ENCODE measurements at places on chromosomes 7 and 10.

DNA sequence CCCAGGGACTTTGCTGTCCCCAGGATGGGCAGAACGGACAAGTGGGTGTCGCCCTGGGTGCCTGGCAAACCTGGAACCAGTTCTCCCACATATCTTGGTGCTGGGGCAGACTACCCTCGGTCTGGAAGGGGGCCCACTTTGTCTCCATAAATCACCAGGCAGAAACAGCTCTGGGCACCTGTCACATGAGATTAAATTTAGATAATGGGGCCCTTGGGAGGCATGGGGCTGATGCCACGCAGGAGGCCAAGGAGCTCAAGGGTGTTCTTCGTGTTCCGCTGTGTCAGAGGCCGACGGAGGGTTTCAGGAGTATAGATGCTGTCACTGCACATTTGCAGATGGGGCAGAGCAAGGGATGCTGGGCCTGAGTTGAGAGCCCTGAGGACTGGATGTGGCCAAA is 72.7 kb downstream of the TMEM130 start:
- DNase-seq = no peak

DNA sequence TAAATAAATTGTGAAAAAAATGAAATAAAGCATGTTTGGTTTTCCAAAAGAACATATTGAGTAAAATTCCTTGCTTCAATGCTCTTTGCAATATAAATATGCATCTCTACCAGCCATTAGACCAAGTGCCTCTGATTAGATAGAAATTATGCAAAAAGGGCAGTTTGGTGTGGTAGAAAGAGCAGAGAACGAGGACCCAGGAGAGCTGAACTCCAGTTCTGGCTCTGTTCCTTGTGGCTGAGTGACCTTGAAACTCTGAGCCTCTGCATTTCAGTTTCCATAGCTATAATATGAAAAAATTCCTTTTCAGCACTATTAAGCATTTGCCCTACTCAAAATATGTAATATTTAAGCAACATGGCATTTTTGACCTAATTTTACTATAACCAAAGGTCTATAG is 36.5 kb downstream of the COL1A2 start:
- no peak for DNase-seq

DNA sequence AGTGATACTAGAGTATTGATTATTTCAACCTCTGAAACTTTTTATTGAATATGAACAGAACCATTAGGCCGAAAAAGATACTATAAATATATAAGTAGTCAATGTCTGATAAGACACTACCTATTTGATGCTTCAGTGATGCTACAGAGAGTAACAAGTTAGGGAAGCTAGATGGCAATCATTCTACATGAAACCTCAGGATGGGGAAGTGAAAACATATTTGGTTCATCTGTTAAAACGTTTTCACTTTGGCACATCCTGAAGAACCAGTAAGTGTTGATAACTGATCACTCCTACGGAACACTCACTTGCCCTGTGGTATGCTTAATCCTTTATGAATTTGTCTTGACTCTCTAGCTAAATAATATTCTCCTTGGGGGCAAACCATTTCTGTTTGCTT is 1064.9 kb downstream of the NXPH1 start:
- no peak for DNase-seq

- DNase-seq = no peak
Observed at GRCh38 chr10:45505311-45505710, 131.3 kb downstream of the ALOX5 start.

GRCh38 chr10:86753638-86754434 is 2.6 kb upstream of the BMPR1A start:
- no peak for DNase-seq

- no peak for DNase-seq
Observed at GRCh38 chr7:12281038-12281437, 69.9 kb downstream of the TMEM106B start.

- no peak for DNase-seq
Observed at GRCh38 chr10:52609626-52610240, 162.9 kb downstream of the MBL2 start.

DNA sequence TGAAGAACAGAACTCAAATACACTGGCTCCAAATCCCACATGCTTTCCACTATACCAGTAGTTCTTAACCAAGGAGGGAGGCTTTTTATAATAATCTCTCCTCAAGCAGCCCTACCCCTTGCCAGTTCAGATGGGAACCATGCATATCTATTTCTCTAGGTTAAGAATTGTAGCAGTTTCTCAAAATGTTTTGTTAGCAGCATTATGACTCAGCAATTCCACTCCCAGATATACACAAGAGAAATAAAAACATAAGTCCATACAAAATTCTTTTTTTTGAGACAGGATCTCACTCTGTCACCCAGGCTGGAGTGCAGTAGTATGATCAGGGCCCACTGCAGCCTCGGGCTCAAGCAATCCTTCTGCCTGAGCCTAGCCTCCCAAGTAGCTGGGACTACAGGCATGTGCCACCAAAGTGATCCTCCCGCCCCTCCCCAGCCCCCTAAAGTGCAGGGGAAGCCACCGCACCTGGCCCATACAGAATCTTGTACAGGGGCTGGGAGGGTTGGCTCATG is 18.1 kb downstream of the YWHAG start:
- no peak for DNase-seq

- no peak for DNase-seq
Observed at GRCh38 chr10:12401466-12401865, 52.1 kb downstream of the CAMK1D start.

- peak; percentile 5 for DNase-seq
Observed at GRCh38 chr10:113576852-113577251, 24.0 kb downstream of the HABP2 start.

DNA sequence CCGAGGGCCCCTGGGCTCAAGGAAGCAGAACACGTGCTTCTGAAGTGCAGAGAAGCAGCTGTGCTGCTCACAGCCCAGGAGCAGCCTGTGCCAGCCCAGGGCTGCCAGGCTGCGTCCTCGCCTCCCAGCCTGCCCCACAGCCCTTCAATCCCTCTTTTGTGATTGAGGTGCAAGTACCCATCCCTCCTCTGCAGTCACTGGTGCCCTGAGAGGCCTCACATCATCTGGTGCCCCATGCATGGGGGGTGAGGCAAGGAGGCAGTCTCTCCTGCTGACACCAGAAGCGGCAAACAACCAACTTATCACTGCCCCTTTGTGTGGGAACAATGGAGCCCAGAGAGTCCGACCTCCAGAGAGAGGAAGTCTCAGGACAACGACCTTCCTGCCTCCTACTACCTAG is 49.8 kb upstream of the FGFR2 start:
- no peak for DNase-seq

DNA sequence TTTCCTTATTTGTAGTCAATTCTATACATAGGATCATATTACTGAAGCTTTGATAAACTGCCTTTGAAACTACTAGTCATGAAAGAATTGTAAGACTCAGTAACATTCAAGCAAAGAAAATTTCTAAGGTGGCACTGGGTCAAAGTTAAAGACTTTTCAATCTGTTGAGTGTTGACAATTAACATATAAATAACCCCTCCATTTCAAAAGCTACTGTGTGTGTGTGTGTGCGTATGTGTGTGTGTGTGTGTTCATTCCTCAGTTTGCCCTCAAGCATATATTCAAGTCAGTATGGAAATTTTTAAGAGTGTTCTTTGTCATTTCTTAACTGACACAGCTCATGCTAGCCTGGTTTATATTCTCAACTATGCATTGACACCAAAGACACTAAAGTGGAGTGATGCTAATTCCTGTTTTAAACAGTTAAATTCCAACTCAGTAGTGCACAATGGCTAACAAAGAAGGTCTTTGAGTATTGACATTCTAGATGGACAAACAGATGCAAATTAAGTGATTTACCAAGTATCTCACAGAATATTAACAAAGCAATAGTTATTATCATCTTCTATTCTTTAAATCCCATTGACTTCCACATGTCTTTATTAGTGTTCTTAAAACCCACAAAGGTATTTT is 314.8 kb upstream of the GRM3 start:
- DNase-seq = no peak

- no peak for DNase-seq
Observed at GRCh38 chr7:138015096-138015495, 13.2 kb upstream of the CREB3L2 start.

DNA sequence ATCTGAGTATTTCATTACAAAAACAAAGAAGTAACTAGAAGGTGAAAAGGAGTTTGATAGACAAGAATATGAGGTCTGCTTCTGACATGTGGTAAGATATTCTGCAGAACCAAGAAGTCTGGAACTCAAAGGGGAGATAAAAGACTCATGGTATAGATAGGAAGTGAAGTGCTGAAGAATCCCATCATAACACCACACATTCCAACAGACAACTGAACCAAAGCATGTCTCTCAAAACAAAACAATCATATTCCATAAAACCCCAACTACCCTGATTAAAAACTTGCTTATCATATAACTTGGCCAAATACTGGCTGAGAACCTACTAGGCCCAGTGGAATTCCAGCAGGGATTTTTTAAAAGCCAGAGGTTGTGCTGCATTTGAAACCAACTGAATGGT is 178.7 kb downstream of the JAZF1 start:
- no peak for DNase-seq

- DNase-seq = no peak
Observed at GRCh38 chr7:130384841-130385599, 4.7 kb downstream of the CPA1 start.

DNA sequence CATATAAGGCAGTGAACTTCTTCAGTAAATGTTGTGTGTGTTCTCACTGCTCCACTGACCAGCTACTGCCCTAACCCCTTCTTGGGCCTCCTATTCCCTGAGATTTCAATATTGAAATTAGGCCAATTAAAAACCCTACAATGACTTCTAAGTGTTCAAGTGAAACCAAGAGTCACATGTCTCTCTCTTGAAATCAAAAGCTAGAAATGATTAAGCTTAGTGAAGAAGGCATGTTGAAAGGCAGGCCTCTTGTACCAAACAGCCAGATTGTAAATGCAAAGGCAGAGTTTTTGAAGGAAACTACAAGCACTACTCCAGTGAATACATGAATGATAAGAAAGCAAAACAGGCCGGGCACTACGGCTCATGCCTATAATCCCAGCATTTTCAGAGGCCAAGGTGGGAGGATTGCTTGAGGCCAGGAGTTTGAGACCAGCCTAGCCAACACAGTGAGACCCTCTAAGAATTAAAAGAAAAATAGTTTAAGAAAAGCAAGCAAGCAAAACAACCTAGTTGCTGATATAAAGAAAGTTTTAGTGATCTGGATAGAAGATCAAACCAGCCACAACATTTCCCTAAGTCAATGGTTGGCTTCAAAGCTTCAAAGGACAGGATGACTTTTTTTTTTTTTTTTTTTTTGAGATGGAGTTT is 22.3 kb downstream of the BRAF start:
- no peak for DNase-seq

GRCh38 chr10:78442836-78443550 is 409.3 kb downstream of the RPS24 start:
- DNase-seq = no peak

DNA sequence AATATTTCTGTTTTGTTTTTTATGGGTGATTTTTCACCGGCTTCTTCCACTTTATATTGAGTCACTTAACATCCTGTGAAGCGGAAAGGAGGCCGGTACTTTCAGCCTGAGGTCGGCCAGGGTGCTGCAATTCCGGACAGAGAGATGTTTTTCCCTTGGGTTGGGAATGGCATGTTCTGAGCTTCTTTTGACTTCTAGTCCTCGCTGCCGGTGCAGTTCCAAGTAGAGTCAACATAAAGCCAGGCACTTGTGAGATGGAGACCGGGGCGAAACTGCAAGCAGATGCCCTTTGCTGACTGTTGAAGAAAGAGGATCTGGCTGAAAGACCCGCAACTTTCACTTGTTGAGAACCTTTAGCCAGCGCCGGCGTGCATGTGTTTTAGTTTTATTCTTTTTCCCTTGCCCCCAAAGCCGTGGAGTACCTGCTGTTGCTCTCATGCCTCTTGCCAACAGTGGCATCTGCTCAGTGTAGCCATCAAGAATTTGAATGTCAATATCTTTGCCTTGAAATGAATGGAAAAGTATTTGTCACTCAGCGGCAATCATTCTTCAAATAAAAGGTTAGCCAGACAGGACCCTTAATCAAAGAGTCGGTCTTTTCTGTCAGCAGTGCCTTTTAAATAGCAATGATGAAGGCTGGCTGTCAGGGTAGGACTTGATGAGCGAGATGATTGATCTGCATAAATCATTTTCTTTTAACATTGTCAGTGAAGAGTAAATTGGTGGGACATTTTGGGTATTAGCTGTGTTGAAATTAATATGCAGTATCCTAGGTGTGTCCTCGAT is 351.2 kb downstream of the LRMDA start:
- no peak for DNase-seq

- DNase-seq = no peak
Observed at GRCh38 chr7:85890244-85890811, 703.5 kb upstream of the SEMA3D start.

GRCh38 chr10:28631896-28632583 is 45.3 kb upstream of the BAMBI start:
- DNase-seq = no peak

GRCh38 chr10:72277996-72278667 is 4.4 kb downstream of the DDIT4 start:
- DNase-seq = no peak

GRCh38 chr7:75662579-75663301 is 76.0 kb downstream of the HIP1 start:
- no peak for DNase-seq

DNA sequence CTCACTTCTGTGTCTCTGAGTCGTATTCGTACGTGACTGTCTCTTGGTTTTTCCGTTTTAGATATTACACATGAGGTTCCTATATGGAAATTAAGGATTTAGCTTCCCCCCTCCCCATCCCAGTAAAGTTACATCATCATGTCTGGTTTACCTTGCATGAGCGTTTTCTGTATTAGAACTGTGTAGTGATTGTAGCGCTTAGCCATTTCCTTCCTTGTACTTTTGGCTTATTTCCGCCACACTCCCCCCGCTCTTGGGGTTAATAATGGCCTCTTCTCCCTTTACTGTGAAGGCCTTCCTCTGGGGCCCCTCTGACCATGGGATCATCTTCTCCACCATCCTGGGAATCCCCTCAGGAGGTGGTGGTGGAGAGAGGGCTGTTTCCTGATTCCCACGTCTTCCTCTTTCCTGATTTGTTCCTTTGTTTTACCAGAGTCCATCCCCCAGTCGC is 27.2 kb upstream of the AP5Z1 start:
- DNase-seq = no peak

DNA sequence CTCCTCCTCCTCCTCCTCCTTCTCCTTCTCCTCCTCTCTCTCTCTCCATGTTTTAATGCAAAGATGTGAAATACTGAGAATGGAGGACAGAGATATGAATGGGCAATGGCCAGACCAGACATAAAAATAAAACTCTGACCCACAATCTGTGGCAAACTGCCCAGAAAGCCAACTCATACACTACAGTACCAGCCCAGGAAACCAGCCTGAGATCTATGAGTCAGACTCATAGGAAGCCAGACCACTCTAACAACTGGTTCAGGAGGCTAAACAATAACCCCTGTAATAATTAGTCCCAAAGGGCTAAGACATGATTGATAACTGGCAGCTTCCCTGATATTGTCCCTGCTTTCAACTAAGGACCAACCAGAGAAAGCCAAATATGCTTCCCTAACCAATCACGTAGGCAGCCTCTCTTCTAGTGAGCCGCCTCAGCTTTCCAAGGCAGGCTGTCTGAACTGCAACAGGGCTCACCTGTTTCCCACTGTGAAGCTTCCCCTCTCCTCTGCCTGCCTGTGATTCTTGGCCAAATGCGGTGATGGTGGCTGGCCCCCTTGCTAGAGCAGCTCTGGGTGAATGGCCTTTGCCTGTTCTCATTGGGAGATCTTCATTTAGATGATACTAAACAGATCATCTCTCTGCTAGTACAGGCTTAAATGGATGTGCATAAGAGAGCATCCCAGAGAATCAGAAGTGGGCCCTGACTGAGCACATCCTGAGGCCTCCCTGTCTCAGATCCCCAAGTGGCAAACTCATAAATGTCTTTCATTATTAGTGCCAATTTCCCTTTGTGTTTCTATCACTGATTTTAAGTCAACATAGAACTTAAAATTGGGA is 817.6 kb downstream of the TNS3 start:
- no peak for DNase-seq

- DNase-seq = no peak
Observed at GRCh38 chr7:50595491-50596102, 30.4 kb upstream of the DDC start.
